ENCODE measurements at places on chromosomes 2 and 18.

DNA sequence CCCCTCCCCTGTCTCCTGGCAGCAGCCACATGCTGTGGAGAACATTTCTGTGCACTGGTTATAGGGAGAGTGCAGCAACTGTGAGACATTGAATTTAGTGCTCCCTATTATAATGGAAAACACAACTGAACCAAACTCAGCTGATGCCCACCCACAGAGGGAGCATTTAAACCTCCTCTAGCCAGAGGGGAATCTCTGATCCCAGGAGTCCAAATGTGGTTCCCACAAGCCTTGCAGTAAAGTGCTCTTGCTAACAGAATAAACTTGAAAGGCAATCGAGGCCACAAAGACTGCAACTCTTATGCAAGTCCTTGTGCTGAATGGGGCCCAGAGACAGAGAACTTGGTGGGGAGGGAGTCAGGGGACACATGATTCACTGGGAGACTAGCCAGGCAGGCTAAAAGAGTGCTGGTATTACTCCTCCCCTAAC, 638.8 kb upstream of the VRK2 start:
- DNase-seq = no peak

GRCh38 chr2:105765415-105766299, 20.9 kb downstream of the NCK2 start:
- no peak for DNase-seq

GRCh38 chr2:65666156-65666725, 233.8 kb upstream of the SPRED2 start:
- DNase-seq = no peak

- no peak for DNase-seq
Observed at GRCh38 chr18:45015788-45016128, 335.1 kb downstream of the SETBP1 start.

- no peak for DNase-seq
Observed at GRCh38 chr2:165687426-165688002, 106.5 kb downstream of the GALNT3 start.

- no peak for DNase-seq
Observed at GRCh38 chr18:67010919-67011318, 407.0 kb upstream of the CDH19 start.

- no peak for DNase-seq
Observed at GRCh38 chr2:47599171-47599570, 183.8 kb upstream of the MSH6 start.

DNA sequence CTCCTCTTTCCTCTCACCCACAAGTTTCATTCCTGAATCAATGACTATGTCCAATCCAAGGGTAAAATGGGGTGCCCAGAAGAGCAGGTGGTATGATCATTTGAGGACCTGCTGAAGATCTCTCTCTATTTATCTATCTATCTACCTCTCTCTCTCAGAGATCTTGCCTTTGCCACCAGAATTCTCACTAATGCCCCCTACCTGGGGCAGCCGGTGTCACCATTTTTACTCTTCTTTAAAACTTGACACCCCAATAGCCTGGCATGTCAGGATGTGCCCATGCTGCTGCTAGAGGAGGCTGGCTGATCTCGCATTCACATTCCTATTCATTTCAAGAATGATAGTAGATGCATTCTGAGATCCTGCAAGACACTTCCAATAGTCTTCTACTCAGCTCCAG, 24.3 kb upstream of the RPIA start:
- DNase-seq = no peak

DNA sequence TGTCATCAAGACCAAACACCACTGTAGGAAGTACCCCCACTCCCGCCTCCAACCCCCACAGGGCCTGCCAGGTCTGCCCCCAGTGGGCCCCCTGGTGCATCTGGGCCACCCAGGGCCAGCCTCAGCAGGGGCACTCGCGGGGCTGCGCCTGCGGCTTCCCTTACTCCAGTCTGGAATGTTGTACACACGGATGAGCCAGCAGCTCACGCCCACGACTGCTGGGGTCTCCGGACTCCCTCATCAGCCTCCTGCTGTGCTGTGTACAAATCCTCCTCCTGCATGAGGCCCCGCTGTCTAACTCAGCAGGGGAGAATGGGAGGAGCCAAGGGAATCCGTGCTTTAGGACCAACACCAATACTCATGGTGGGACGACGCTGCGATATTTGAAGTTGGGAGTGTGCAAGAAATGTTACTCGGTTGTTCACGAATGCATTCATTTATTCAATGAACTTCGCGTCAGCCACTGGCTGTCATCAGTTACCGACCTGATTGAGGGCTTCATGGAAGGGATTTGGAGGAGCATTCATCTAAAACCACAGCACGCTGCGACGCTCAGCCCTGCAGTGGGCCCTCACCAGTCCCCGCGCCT, 654 bp upstream of the ASB1 start:
- peak; percentile 9 for DNase-seq

DNA sequence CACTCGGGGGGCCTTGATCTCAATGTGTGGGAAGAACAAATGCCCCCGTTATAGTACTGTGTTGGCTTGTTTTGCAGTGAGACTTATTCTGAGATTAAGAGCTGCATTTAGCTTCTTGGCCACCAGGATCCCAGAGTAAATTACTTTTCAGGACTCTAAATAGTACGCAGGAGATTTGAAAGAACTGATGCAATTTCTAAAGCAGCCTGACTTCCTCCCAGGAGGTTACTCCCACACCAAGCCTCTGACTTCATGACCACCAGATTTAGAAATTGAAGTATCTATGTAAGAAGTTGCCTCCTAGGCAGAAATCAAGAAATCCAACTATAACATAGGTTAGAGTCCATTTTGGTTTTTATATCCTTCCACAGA, 67.0 kb downstream of the FEZ2 start:
- no peak for DNase-seq

GRCh38 chr2:223366566-223366965, 235.6 kb downstream of the SCG2 start:
- DNase-seq = no peak

DNA sequence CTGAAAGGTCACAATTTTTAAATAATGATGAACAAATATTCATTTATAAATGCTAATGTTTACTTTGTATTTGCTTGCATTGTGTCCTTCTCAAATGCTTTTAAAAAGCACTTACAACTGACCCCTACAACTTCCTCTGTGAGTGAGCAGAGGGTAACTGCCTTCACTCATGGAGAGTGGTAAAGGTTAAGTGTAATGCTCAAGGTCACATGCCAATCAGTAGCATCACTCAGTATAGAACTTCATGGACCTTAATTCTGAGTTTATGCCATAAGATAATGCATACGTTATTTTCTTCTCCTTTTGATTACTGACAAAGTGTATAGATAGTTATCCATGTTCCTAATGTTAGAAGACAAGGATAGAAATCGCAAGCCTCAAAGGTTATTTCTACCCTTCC, 91.8 kb upstream of the SERTAD2 start:
- DNase-seq = no peak

- DNase-seq = no peak
Observed at GRCh38 chr18:62420151-62420512, 95.0 kb downstream of the TNFRSF11A start.

DNA sequence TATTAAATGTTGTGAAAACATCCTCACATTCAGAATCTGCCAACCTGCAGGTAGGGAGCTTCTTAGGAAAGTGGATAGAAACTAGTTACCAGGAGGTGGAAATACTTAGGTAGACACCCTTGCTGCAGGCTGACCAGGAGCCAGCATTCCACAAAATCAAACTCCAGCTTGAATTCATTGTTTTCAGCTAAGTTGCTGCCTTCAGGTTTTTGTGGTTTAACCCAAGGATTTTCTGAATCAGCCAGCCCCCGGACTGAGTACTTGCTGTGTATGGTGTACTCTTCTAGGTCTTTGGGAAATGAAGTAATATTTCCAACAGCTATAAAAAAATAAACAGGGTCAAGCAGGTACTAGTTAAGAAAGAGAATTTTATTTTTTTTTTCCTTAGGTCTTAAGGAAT, 192.1 kb upstream of the CHST9 start:
- DNase-seq = no peak

- DNase-seq = no peak
Observed at GRCh38 chr2:207813942-207814341, 44.2 kb upstream of the FZD5 start.

DNA sequence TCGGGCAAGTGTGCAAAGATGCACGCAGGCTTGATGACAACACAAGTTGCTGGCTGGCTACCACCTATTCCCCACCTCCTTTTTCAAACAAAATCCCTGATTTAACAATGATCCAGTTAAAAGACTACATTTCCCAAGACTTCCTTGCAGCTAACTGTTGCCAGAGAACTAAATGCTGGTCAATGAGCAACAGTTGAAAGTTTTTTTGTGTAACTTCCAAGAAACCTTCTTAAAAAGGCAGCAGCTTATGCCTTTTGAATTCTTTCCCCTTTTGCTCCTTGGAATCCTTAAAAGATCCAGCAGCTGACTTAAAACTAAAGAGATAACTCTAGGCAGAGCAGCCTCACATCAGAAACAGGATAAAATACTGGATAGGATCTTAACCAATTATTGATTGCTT, 38.5 kb downstream of the NPHP1 start:
- DNase-seq = no peak

DNA sequence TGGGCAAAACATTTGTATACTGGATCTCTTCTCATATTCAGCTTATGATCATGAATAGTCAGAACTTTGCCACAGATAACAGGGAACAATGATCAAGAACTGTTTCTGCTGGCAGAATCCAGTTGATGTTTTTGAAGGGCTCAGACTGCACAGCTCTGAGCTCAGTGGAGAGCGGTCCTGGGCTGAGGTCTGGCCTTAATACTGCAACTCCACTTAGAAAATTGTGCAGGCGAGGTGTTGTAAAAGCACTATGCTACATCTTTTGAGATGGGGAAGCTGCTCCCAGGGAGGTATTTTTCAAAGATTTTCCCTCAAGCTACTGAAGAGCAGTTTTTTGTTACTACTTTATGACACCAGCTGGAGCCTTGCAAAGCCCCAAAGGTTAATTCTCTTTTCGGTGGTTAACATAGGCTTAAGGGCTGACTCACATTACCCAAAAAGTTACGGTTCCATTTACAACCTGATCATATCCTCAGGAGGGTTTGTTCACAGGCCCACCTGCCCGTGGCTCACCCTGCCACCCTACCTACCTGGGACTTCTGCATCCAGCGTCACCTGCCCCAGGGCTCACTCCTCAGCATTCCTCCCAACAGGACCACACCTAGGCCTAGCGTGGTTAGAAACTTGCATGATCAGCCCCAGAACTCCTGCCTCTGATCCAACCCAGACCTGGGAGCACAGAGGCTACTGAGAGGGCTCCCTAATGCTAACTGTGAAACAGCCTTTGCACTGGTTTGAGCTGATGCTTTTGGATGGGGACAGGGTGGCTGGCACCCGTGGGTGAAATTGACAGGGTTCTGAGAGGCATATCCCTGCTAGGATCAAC, 114.4 kb downstream of the NCK2 start:
- DNase-seq = no peak

- DNase-seq = no peak
Observed at GRCh38 chr2:197304556-197305011, 6.0 kb downstream of the ANKRD44 start.

DNA sequence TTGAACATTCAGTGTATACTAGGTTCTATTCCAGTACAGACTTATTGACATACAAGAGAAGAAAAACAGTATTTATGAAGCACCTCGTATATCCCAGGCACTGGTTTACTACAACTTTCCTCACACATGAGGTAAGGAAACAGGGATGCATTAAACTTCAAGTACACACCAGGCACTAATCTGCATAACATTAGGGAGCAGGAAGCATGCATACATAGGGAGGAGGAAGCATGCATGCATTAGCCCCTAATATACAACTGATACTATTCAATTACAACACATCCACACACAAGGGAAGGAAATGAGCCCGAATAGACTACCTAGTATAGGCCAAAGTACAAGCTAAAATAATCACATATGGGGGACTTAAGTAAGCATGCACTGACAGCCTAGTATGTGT, 525.3 kb downstream of the SUCLG1 start:
- no peak for DNase-seq

DNA sequence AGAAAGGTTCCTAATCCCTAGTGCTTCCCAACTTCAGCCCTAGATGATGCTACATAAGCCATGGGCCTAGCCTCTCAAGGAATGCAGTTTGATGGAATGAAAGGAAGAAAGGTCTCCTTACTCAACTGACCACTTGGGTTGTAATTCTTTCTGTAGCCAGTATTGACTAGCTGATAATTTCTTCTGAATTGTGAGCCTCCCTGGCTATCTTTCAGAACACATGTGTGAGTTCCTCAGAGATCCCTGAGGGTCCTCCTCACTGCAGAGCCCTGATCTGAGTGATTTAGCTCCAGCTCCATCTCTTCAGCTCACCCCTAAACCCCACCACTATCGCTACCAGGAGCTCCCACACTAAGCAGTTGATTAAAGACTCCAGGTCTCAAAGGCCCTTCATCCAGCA, 31.5 kb downstream of the CFAP210 start:
- DNase-seq = no peak

- DNase-seq = no peak
Observed at GRCh38 chr2:105447476-105447875, 48.6 kb upstream of the FHL2 start.

DNA sequence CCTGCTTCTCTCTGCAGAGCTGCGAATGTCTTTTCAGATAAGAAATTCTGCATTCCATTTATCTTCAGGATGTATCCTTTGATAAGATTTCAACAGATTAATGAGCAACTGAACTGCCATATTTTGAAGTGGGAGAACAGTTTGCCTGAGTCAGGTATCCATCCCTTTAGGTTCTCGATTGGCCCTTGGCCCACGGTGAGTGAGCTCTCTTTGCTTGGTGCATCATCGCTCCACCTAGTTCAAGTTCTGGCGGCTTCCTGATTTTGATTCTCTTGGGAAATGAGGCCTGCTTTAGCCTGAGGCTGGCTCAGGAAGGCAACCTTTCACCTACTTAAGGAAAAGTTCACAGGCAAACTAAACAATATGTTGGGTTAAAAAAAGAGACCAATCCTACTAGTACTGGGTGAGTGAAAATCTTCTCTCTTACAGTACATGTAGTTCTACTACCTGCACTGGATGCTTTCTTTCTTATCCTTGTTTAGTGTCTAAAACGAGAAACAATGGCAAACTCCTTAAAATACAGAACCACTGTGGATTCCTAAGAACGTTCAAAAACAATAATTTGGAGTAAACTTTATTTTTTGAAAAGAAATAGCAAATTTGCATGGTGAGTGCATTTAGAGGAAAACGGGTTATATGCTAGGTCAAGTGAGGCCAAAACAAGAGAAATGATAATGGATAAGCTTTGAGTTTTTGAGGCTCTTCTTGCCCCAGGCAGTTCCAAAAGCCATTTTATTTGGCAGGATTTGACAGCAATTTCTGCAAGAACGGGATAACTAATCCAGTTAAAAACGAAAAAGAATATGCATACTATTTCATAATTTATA, 837 bp upstream of the ACSL3 start:
- DNase-seq = no peak

GRCh38 chr2:159715451-159715850, 3.1 kb downstream of the MARCHF7 start:
- DNase-seq = no peak

GRCh38 chr2:181891258-181891965, at the start of gene ITPRID2:
ITPRID2 (plus strand) TSS chr2:181891730; CDS start chr2:181892067, 337 bp downstream.
- DNase-seq = peak; percentile 85

- DNase-seq = no peak
Observed at GRCh38 chr2:28435241-28435640, 42.6 kb downstream of the FOSL2 start.

- DNase-seq = no peak
Observed at GRCh38 chr2:199462956-199463692, 5.4 kb upstream of the SATB2 start.

GRCh38 chr2:228410061-228410460, 228.6 kb upstream of the SPHKAP start:
- DNase-seq = no peak
